CD4-positive, alpha-beta T cell treated with Interleukin-4 for 1 hour (primary cell): ENCODE measurements at places on chromosomes 13 and 19.

DNA sequence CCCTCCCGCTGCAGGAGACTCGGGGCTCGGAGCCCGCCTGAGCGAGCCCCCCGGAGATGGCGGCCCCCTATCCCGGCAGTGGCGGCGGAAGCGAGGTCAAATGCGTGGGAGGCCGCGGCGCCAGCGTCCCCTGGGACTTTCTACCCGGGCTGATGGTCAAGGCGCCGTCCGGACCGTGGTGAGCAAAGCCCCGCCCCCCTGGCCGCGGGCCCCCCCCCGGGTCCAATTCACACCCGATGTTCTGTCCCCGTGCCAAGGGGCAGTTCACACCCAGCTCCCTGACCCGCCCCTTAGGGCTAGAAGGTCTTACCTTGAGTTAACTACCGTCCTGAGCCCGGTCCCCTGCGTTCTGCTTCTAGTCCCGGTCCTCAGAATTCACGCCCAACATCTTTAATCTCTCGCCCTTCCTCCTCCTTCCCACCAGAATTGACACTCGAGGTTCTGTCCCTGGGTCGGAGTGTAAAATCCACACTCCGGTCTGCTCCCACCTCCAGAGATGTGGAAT lies 1.4 kb downstream of the NPAS1 start:
- no peak for DNase-seq

- DNase-seq, result no peak
Measured at GRCh38 chr19:54229146-54229545, 6.3 kb upstream of the LILRB3 start.

- no peak for DNase-seq
Measured at GRCh38 chr13:38409771-38410170, 60.1 kb downstream of the UFM1 start.

- no peak for DNase-seq
Measured at GRCh38 chr13:60351855-60352615, 45.0 kb upstream of the TDRD3 start.
